ENCODE measurements at places on chromosomes 3 and 15. TPM values are rescaled to one million over a fixed set of nuclear protein-coding genes. Genes with fewer than 3 reads are reported as not detected.

The HEG1 gene
- total RNA-seq: 45.1 TPM

The LOXL1 gene
- 1.3 TPM for total RNA-seq

The IGSF11 gene
- 0.18 TPM for total RNA-seq

The TGM5 gene
- total RNA-seq: not detected

The ACKR4 gene
- total RNA-seq: 0.15 TPM

- no peak for DNase-seq
Observed at GRCh38 chr15:74414603-74415338, 19.0 kb downstream of the SEMA7A start.

DNA sequence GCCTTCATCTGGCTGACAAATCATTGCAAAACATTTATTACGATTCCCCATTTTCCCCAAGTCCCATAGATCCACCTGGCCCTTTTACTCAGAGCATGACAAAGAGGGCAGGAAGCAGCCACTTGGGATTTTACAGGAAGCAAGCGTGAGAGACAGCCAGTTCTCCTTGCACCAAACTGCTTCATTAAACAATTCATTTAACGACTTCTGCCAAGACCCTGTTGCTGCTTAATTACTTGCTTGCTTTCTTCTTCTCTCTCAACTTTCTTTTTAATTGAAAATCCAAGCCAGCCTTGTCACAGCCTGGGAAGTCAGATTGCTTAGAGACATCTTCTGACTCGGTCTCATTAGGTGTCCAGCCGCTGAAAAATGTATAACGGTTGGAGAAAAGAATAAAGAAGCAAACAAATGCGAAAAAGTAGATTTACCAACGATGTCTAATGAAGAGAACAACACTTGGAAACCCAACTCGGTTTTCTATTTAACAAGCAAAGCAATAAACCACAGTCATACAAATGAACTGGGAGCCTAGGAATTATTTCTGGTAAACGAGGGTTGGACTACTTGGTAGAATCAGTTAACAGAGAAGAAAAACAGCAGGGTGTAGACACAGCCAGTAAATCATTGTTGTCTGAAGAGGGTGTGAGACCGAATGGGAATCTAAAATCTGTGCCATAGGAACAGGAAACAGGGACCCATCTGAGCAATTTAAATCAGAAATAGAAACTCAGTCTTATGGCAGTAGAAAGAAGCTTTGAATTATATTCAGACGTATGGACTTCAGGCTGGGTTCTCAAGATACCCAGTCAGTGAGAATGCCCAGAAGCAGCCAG, 298.3 kb downstream of the LRRC3B start:
- DNase-seq: no peak

- no peak for DNase-seq
Observed at GRCh38 chr3:136994772-136995516, 37.2 kb downstream of the IL20RB start.

DNA sequence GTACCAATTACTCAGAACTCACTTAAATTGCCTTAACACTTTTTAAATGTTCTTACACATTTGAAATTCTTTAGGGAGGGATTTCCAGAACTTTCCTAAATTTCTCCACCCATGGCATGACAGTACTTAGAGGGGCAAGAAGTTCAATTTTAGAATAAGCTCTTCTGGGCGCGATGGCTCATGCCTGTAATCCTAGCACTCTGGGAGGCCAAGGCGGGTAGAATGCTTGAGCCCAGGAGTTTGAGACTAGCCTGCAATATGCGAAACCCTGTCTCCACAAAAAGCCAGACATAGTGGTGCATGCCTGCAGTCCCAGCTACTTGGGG, 10.6 kb downstream of the FAM131A start:
- DNase-seq: no peak

DNA sequence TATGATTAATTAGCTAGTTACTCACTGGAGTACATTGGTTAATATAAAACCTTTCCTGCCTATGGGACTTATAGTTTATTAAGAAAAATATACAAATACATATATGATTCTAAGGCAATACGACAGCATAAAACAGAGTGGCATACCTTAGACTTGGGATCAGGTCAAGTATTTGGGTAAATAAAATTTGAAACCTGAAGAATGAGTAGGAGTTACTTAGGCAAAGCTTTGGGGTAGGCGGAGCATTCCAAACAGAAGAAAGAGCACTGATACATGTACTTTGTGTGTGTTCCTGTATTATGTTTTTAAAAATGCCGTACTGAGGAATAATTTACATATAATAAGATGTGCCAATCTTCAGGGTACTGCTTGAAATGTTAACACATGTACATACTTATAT, 15.1 kb downstream of the ZPLD1 start:
- DNase-seq: no peak

DNA sequence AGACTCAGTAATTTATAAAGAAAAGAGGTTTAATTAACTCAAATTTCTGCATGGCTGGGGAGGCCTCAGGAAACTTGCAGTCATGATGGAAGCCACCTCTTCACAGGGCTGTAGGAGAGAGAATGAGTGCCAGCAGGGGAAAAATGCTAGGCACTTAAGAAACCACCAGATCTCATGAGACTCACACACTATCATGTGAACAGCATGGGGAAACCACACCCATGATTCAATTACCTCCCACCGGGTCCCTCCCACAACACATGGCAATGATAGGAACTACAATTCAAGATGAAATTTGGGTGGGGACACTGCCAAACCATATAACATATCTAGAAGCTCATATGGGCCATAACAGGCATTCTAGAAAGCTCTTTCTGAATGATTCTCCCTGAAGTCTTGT, 190.3 kb downstream of the WNT5A start:
- DNase-seq: no peak

Measured in activated T-helper 1 cell treated with anti-CD3 and anti-CD28 coated beads, Interleukin-12 subunit alpha, Interleukin-12 subunit beta, Interleukin-2, Interleukin-4 antibody, amounts not matched to agents 30 ng/mL and 10 ng/mL and 1 ng/mL, durations not matched to agents 14 hours and 24 hours and 36 hours (primary cell).